CD4-positive, alpha-beta memory T cell (primary cell): ENCODE measurements at places on chromosomes 7 and 10. TPM values are rescaled to one million over a fixed set of nuclear protein-coding genes. Genes with fewer than 3 reads are reported as not detected.

DNA sequence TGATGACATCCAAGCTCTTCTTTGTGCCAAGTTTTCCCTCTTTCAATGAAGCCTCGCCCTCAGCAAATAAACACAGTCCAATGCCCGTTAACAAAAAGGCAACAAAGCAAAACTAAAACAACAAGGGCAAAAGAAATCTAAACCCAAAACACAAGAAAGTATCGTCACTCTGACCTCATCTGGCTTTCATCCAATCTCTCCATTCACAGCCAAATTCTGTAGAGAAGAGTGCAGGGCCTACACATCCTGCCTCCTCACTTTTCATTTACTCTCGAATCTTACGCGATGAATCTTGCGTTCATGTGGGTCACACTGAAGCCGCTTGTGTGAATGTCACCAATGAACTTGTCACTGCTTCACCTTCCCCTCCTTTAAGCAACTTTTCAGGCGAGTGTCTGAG is 15.9 kb upstream of the AKR1E2 start:
- H3K27ac ChIP-seq: no peak overlapping the region
- DNase-seq: no peak
- H3K27me3 ChIP-seq: no peaks in the 10 kb centered on the region
- no peaks in the 10 kb centered on the region for H3K36me3 ChIP-seq
- H3K4me3 ChIP-seq: no peak overlapping the region

- H3K4me3 ChIP-seq: no peak overlapping the region
- peaks cover 26% of the 10 kb centered on the region for H3K4me1 ChIP-seq
- no peak overlapping the region for H3K27ac ChIP-seq
Observed at GRCh38 chr10:47277352-47278151, 22.4 kb upstream of the GDF10 start.

DNA sequence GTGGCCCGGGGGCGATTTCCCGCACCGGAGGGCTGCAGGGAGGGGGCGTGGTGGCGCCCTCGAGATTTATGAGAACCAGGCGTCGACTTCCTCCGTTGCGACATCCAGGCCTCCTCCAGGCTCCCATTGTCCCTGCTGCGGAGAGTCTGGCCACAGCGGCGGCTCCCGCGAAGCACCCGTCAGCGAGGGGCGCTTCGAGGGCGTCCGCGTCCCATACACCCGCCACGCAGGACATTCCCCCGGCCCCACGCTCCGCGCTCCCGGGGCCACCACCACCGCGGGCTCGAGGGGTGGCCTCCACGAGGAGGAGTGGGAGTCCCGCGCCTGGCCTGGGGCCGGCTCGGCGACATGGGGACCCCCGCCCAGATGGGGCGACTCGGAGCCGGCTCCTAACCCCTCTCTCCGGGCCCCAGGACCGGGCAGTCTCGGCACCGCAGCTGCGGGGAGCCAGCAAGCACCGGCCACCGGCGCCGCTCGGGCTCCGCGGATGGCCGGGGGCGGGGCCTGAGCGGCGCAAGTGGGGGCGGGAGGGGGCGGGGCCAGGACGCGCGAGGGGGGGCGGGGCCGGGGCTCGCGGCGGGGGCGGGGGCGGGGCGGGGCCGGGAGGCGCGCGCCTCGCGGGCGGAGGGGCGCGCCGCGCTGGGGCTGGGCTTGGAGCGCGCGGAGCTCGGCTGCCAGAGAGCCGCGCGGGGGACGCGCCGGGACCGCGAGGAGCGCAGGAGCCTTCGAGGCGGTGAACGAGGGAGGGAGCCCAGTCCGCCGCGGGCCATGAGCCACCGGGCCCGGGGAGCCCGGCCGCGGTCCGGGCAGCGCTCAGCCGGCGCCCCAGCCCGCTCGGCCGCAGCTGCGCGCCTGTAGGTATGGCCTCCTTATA is at the start of gene SH2B2:
TSS of gene SH2B2 (plus strand) at position 632 of the 874 bp plus-strand sequence. CDS start 13,683 bp downstream, outside the sequence.
- peak within 1 kb of the TSS; percentile 68 for H3K4me3 ChIP-seq
- H3K4me1 ChIP-seq: peaks cover 35% of the 10 kb centered on the region
- H3K36me3 ChIP-seq: no peaks in the 10 kb centered on the region

ARL3 gene
- total RNA-seq: 3.7 TPM
